ENCODE measurements at places on chromosomes 1 and 21. TPM values are rescaled to one million over a fixed set of nuclear protein-coding genes. Genes with fewer than 3 reads are reported as not detected.

The CDA gene
- 0.92 TPM for total RNA-seq

The SHISAL2A gene
- not detected for total RNA-seq

The SEMA6C gene
- 20.2 TPM for total RNA-seq

The ARHGAP29 gene
- 221 TPM for total RNA-seq

The CELA3B gene
- total RNA-seq, result not detected

The NFASC gene
- total RNA-seq, result 0.06 TPM

The C8B gene
- total RNA-seq, result not detected

The CYP4A22 gene
- not detected for total RNA-seq

The RPL5 gene
- 965 TPM for total RNA-seq

The GSTM1 gene
- 9.3 TPM for total RNA-seq

The PHLDA3 gene
- 74.8 TPM for total RNA-seq

The DIPK1A gene
- 1.3 TPM for total RNA-seq

The NPPA gene
- total RNA-seq, result not detected

The NUP210L gene
- not detected for total RNA-seq

The IL22RA1 gene
- not detected for total RNA-seq

All from glomerular endothelial cell (primary cell).